DMS79 (cell line): ENCODE measurements at places on chromosomes 1 and 21.

GRCh38 chr1:172224871-172225270, 195.6 kb upstream of the C1orf105 start:
- no peak for DNase-seq

- DNase-seq = no peak
Measured at GRCh38 chr1:97281962-97282361, 560.4 kb downstream of the PTBP2 start.

GRCh38 chr21:31708541-31708940, 23.4 kb downstream of the SCAF4 start:
- peak; percentile 42 for DNase-seq

DNA sequence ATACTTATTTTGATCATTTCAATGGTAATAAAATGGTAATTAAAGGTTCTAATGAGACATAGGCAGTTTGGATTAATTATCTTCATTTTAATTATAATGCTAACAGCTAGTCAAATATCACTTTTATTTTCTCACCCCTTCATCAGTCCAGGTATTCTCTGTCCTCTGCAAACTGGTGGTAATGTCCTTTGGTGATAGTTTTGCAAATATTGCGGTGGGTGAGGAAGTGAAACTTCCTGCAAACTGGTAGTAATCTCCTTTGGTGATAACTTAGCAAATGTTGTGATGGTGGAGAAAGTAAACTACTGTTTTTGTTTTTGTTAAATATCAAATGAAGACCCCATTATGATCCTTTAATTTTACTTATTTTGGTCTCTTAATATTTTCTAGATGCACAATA, 209.0 kb downstream of the AMY1C start:
- DNase-seq = no peak

DNA sequence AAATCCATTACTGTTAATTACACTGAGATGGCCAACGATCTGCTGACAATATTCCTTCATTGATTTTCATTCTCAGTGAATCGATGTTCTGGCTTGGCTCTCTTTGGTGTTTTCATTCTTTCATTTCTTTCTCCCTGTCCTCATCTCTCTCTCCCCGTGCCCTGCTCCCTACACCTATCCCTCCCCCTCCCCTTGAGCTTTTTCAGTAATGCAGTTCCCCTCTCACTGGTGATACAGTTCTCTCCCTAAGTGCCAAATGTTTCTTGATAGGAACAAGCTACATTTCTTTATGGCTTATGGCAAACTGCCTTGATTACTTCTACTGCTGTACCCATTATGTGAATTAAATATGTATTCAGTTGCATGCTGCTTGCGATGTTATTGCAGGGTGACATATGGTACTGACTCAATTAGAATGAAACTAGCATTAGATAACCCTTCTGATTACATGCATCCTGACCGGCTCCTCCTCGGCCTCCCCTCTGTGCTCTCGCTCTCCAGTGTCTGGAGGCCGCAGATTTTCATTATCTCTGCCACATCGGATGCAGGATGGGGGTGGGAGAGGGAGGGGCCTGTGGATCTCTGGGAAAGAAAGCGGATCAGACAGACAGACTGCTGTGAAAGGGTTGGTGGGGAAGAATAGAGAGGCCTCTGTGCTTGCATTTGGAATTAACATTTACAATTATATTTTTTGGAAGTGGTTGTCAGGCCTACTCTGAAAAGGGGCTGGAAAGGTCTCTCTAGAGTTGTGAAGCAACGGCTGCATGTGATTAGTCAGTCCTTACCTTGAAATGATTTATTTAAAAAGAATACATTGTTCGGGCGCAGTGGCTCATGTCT, 130.9 kb downstream of the PBX1 start:
- no peak for DNase-seq

DNA sequence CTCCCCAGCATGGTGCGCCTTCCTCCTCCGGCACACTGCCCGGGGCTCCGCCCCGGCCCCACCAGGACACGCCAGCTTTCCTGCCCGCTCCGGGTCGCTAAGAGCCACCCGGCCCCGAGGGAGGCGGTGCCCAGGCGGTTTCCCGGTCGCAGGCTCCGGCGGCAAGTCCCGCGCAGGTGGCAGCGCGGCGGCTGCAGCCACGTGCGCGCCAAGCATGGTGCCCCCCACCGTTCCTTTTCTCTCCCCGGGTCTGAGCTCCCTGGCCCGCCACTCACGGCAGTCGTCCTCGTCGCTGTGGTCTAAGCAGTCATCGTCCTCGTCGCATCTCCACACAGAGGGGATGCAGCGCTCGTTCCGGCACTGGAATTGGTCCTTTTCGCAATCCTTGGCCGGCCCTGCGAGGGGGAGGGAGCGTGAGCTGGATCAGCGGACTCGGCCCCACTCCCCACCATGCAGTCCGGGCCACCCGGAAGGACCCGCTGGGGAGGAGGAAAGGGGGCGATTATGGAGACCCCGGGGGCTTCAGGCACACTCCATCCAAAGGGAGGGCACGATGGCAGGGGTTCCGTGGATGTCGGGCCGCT, 1.2 kb downstream of the LRP8 start:
- DNase-seq = no peak
